Hematopoietic multipotent progenitor cell treated with erythropoietin and hydrocortisone succinate and interleukin-3 and kit ligand, for 15 days (in vitro differentiated cells): ENCODE measurements at places on chromosomes 5 and 9.
A peak's percentile ranks its signal among the peaks of the same experiment; 100 is the strongest.

DNA sequence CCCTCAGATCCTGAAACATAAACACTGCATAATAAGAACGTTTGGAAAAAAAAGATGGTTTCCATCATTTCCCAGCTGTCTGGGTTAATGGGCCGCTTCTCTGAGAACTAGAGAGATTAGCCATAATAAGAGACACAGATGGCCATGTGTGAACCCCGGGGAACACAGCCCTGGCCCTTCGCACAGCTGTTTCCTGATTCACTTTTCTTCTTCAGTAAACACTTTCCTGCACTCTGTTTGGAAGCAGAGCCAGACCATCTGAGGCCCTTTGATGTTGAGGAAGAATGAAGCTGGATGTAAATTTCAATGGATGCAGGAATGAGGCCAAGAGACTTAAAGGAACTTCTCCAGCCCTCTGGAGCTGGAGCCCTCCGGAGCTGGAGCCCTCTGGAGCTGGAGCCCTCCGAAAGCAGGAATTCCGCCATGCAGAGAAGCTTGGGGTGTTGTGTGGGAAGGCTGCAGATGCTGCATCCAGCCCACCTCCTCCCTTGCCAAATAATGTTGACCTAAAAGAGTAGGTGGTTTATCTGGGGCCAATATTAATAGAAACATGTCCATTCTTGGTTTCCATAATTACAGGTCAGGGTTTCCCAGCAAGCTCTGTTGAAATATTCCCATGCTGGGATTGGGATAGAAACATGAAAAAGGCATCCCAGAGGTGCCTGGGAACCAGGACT is 218.9 kb downstream of the NXNL2 start:
- no peak for DNase-seq

DNA sequence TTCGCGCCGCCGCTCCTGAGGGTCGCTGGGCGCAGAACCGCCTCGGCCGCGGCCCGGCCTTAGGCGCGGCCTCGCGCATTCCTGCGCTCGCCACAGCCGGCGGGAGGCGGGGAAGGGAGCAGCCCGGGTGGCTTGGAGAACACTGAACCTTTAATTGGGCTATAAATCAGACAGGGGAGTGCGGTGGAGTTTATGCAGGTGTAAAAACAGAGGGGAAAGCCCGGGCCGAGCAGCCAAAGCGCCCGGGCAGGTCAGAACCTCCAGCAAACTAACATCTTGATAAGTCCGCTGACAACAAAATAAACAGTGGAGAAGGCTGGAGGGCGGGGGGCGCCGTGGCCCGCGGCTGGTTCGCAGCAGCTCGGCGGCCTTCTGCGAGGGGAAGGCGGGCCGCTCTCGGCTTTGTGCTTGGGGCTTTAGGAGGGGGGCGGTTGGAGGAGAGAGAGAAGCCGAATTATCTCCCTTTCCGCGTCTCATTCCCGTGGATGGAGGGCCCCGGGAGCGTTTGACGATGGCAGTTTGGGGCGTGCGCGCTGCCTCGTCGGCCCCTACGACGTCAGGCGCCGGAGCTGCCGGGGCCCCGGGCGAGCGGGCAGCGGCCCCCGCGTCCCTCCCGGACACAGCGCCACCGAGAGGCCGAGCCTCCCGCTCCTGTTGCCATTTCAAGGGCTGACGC is 11.3 kb downstream of the FOXD1 start:
- DNase-seq, result no peak

- DNase-seq, result no peak
Observed at GRCh38 chr5:111271885-111272284, 47.7 kb downstream of the CAMK4 start.

- no peak for DNase-seq
Observed at GRCh38 chr5:540071-540905, 16.0 kb upstream of the SLC9A3 start.

DNA sequence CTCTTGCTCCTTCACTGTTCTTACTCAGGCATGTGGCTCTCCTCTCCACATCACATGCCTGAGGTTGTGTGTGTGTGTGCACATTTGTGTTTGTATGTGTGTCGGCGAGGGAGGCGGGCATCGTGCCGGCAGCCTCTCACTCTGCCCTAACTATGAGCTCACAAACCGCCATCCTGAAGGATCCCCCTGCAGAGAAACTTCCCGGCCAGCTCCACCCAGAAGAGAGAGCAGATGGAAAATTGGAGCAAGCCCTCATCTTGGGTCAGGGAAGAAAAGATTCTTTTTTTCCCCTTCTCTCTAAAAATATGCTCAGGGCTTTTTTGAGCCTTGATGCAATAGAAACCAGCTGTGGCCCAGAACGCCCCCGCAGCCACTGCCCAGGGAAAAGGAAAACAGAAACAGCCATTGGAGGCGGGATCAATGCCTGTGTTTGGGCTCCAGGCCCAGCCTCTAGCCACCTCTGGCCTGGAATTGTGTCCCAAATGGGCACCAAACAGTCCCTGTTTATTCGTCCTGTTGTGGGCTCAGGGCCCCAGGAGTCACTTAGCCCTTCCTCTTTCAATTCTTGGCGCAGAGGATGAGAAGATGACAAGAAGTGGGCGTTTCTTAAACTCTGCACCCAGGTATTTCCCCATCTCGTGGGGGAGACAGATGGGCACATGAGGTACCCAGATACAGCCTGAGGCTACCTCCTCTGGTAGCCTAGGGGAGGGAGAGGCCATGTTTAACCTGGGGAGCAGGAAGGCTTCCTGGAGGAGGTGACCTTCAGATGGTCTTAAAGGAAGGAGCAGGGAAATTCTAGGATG is 151.5 kb downstream of the RGS3 start:
- DNase-seq, result no peak

- no peak for DNase-seq
Observed at GRCh38 chr5:122810405-122810804, 35.0 kb upstream of the SNX24 start.

- peak; percentile 14 for DNase-seq
Observed at GRCh38 chr5:37774912-37775483, 64.8 kb downstream of the GDNF start.

GRCh38 chr5:168607946-168608345 is 28.8 kb upstream of the PANK3 start:
- DNase-seq, result no peak

DNA sequence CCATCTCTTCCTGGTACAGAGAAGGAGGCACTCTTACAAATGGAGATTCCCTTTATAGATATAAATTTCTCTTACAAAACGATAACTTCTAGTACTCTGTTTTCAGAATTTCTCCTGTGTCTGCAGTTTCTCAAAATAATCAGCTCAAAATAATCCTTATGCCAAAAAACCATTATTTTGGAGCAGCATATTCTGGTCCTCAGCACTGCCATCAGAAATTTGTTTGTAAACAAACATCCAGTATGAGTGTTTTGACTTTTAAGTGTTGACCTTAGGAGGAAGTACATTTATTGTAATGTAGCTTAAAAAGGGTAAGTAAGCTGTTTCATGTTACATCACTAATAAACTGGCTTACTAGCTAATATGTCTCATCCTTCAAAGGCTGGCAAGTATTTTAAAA is 52.8 kb upstream of the SNAPC3 start:
- no peak for DNase-seq

DNA sequence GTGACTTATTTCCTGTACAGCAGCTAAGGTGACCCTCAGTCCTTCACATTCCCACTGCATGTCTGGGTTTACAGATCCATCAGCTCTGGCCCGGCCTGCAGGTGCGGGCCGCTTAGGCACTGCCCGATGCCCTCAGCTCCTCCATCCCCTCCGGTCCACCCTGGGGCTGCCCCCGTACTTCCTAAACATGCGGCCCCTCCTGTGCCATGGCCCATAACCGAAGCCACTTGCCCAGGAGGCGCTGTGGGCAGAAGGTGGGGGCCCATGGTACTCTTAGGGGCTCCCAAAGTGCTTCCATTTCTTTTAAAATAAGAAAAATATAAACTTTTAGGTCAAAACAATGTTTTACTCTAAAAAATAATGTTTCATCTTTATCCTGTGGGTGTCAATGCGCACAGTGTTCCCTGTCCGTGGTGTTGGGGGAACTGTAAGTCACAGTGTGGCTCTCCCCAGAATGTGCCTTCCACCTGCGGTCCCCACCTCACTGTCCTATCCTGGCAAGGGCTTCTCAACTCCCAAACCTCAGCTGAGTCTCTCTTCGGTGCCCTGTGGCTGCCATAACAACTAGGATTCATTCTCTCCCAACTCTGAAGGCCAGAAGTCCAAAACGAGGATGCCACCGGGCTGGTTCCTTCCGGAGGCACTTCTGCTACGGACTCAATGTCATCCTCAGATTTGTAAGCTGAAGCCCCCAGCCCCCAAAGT is 132.7 kb upstream of the LPCAT1 start:
- no peak for DNase-seq

- DNase-seq, result no peak
Observed at GRCh38 chr9:131404987-131405386, 11.1 kb downstream of the PRRC2B start.

DNA sequence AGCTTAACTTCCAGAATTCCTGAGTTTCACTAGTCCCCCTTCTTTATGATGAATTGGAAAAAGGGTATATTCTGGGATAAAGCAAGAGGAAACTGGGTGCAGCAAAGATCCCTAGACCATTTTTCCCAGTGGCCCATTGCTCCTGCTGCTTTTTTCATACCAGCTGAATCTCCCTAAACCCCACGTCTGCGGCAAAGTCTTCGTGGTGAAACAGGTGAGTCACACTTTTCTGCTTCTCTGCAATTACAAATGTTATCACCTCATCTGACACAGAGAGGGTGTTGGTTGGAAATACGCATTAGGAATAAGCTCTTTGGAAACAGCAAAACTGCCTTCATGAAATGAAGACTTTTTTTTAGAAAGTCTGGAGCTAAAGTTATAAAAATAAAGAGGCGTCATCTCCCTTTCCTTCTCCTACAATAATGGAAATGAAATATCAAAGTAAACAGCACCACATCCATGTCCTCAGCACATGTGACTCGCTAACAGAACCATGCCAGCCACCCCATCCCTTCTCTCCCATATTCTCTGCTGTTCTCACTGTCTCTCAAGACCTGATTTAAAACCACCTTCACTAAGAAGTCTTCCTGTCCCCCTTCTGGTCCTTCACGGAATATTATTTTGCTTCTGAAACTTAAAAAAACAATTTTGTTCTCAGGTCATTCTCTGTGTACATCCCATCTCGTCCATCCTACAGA is 39.5 kb upstream of the GLRX start:
- DNase-seq, result no peak
